NCI-H1436 treated with DMSO at 0.1 percent for 48 hours (cell line): ENCODE measurements at places on chromosomes 11 and 22.

- no peak for DNase-seq
These were observed 324.9 kb upstream of the CCDC90B start for GRCh38 chr11:83611031-83611430.

GRCh38 chr11:97231231-97231630 is 841.4 kb downstream of the JRKL start:
- no peak for DNase-seq

DNA sequence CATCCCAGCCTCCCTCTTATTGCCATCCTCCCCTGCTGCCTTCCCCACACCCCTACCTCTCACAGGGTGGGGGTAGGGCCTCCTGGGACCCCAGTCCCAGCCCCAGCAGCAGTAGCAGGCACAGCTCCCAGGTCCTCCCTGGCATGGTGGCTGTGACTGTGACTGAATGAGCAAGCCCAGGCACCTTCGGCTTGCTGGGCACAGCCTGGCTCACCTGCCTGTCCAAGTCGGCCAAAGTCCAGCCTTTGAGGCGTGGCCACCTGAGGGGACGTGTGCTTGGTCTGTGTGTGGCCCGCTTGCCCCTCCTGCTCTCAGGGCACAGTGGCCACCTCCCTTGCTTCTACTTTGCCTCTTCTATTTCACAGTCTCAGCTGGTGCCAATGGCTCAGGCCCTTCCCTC is at the start of gene TREH:
TREH (minus strand) TSS at position 168 of the 400 bp plus-strand sequence; CDS start at position 145, 23 bp downstream.
- no peak for DNase-seq

GRCh38 chr11:14184028-14184940 is 174.7 kb downstream of the RRAS2 start:
- DNase-seq, result no peak

- no peak for DNase-seq
These were observed 11.2 kb downstream of the CDCA5 start for GRCh38 chr11:65072631-65072966.

GRCh38 chr11:124970925-124971324 is 16.9 kb downstream of the CCDC15 start:
- DNase-seq, result no peak

DNA sequence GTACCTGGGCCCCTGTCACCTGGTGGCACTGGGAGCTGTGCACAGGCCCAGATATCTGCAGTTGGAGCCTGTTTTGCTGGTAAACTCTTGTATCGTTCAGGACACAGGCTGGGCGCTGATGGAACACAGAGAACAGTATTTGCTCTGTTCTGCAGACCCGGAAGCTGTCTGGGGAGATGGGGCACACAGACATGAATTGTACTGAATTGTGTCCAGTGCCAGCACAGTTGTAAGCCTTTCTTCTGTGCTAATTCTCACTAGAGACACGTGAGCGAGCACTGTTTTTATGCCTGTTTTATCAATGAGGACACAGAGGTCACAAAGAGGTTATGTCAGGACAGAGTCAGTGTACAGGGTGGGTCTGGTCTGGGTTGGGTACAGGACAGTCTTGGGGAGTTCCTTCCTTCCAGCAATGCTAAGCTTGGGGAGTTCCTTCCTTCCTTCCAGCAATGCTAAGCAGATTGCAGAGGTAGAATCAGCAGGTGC is 24.4 kb upstream of the ACR start:
- no peak for DNase-seq

GRCh38 chr11:68445531-68446035 is 15.0 kb upstream of the PPP6R3 start:
- DNase-seq, result no peak

- DNase-seq, result no peak
These were observed 90.9 kb downstream of the PDHX start for GRCh38 chr11:35007277-35007676.
